ENCODE measurements at places on chromosomes 3 and 15. TPM values are rescaled to one million over a fixed set of nuclear protein-coding genes. Genes with fewer than 3 reads are reported as not detected.

Gene CEP63
- total RNA-seq, result 12.5 TPM

Gene GP9
- total RNA-seq, result not detected

Gene BFSP2
- total RNA-seq, result not detected

Gene SLC12A1
- not detected for total RNA-seq

Gene SCAMP5
- total RNA-seq, result 11.7 TPM

Gene GP5
- not detected for total RNA-seq

Gene ISLR
- 0.39 TPM for total RNA-seq

Gene CLRN1
- total RNA-seq, result not detected

Gene EOMES
- 0.71 TPM for total RNA-seq

Gene AADACL2
- total RNA-seq, result not detected

Gene TLR9
- not detected for total RNA-seq

Gene IQCF5
- not detected for total RNA-seq

All from A549 treated with Mapracorat at 1 μM for 4 hours (cell line).